ENCODE measurements at places on chromosomes 16 and 17.

- DNase-seq, result no peak
Measured at GRCh38 chr17:82300707-82301270, 16.6 kb downstream of the CD7 start.

GRCh38 chr16:49472598-49472997 is 99.0 kb downstream of the C16orf78 start:
- no peak for DNase-seq

DNA sequence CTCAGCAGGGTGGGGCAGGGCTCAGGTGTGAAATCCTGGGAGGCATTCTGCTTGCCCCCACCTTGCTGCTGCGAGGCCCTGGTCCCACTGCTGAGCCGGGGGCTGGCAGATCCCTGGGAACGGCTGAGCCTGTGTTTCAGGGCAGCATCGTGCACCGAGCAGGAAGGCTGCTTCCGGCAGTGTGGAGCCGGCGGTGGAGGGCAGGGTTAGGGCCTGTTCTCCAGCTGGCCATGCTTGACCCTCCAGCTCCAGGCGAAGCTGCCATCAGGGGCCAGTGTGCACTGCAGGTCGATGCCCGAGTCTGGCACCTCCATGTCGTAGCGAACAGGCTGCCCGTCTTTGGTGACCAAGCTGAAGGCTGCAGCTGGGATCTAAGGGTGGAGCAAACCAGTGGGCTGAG is 2.5 kb upstream of the SPATA32 start:
- DNase-seq, result no peak

DNA sequence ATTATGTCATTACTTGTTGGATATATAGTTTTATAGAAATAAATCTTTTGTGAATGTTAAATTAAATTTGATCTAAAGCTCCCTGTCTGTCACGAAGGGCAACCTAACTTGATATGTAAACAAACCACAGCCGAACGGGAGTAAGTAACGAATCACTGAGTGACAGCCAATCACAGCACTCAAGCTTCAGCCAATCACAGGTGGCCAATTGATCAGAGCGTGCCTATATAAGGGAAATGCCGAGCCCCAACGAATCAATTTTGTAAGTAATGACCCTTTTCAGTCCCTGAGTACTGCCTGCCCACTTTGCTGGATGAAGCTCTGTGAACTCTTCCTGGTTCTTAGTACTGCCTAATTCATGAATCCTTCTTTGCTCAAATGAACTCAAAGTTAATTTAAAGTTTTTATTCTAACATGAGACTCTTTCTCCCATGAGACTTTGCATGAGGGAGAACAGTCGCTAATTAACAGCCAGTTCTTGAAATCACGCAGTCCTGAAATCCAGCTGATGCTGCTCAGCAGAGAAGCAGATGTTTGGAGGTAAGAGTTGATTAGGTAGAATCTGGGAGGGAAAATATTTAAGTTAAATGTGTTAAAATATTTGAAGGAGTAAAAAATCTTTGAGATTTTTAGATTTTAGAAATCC is 302.2 kb downstream of the CNTNAP4 start:
- no peak for DNase-seq

- no peak for DNase-seq
Measured at GRCh38 chr17:38636054-38636453, 30.3 kb upstream of the SRCIN1 start.

GRCh38 chr16:80007231-80007630 is 406.7 kb upstream of the MAF start:
- DNase-seq, result no peak

DNA sequence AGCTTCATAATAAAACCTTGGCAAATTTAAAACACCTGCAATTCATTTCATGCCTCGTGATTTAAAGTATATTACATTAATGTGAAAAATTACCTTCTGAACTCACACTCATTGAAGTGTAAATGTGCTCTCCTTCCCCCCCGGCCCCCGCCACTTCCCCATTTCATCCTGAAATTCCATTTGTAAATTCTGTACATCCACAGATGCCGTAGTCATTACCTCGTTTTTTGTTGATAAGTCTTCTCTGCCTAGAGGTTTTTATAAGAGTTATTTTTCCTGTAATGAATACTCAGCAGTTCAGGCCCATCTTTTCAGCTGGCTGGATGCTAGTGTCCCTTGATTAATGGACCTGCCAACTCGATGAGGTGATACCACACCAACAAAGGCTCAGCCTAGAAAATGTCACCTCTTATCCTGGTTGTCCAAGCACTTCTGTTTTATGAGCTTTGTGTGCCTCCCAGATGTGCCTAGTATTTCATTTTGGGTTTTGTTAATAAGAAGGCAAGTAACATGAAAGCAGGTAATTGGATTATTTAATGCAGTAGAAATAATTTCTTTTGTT is 64.8 kb upstream of the KIFC3 start:
- no peak for DNase-seq

- DNase-seq, result no peak
Measured at GRCh38 chr17:57714665-57715180, 30.4 kb downstream of the CCDC182 start.

DNA sequence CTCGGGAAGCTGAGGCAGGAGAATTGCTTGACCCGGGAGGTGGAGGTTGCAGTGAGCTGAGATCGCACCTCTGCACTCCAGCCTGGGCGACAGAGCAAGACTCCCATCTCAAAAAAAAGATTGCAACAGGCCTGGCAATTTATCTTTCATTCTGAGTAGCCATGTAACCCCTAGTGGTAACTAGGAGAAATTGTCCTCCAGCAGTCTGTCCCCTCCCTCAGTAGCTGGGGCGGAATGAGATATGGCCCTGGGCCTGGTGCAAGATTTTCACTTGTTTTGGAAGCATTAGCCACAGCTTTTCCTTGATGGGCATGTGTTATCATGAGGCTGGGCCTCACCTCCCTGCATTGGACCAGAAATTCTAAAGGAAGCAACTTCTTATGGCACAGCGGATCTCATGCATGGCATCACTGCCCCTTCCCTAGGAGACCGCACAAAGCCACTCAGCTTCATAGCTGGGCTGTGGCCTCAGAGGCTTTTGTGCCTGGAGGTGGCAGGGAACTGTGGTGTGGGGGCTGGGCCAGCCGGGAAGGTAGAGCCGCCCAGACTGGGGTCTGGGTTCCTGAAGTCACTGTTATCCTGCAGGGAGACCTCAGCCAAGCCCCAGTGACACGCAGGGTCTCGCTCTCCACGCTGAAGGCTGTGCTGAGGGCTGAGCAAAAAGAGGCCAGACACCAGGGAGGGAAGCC is 13.4 kb downstream of the NATD1 start:
- no peak for DNase-seq

All from CMK (cell line).